ENCODE measurements at places on chromosomes 5 and 9. TPM values are rescaled to one million over a fixed set of nuclear protein-coding genes. Genes with fewer than 3 reads are reported as not detected.
A peak's percentile ranks its signal among the peaks of the same experiment; 100 is the strongest.

The MCIDAS gene
- total RNA-seq: not detected

GRCh38 chr9:2595973-2596372 lies 25.6 kb upstream of the VLDLR start:
- DNase-seq: no peak
- no peaks in the 10 kb centered on the region for H3K36me3 ChIP-seq
- no peak overlapping the region for H3K27ac ChIP-seq
- no peaks in the 10 kb centered on the region for H3K4me1 ChIP-seq
- H3K4me3 ChIP-seq: no peak overlapping the region
- H3K27me3 ChIP-seq: no peaks in the 10 kb centered on the region

DNA sequence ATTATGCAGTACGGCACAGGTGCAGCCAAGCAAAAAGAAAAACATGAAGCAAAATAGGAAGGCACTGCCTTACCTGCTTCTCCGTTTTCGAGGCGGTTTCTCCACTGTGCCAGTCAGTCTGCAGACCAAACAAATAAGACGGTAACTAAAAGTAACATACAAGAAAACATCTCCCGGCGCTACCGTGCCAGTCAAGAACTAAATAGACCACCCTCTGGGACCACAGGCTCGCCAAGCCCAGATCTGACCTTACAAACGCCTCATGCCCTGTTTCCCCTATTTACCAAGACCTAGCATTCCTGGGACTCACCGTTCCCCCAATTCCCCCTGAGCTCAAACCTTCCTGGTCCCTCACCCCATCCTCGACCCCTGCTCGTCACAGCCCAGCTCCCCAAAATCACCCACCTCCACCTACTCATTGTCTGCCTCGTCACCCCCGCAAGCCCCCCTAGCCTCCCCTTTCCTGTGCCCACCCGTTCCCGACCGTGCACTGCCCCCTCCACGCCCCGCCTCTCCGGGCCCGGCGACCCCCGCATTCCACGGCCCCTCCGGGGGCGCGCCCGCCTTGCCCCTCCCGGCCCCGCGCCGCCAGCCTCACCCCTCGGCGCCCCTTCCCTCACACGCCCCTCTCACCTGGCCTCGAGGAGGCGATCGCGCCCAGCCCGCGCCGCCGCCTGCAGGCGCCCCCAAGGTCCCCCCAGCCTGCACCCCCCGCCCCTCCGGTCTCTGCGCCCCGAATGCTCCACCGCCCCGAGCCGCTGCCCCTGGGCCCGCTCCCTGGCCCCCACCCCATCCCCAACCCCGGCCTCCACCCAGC lies 560 bp downstream of the SCAI start:
- no peaks in the 10 kb centered on the region for H3K4me1 ChIP-seq
- H3K27me3 ChIP-seq: no peaks in the 10 kb centered on the region

DNA sequence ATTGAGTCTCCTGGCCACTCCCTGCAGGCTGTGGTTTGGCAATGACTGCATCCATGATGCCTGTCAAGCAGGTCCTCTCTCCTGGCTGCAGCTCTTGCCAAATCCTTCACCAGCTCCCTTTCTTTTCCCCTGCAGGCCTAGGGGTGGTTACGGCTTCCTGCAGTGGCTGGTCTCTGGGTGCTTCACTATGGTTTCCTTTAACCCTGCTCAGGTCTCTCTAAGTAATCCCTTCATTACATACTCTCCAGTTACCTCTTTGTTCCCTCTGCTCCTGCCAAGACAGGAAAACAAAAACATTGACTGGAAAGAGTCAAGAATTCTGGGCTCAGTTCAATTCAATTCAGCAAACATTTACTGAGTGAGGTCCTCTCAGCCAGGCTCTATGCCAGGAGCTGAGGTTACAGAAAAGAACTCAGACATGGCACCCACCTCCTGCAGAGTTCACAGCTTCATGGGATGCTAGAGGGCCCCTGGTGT lies 19.8 kb upstream of the PTPN3 start:
- no peaks in the 10 kb centered on the region for H3K27me3 ChIP-seq
- DNase-seq: peak; percentile 64
- no peaks in the 10 kb centered on the region for H3K36me3 ChIP-seq
- H3K4me3 ChIP-seq: no peak overlapping the region

- H3K4me3 ChIP-seq: peak overlapping the region; percentile 83
- no peaks in the 10 kb centered on the region for H3K4me1 ChIP-seq
- peak overlapping the region; percentile 96 for H3K27ac ChIP-seq
- no peaks in the 10 kb centered on the region for H3K36me3 ChIP-seq
- H3K27me3 ChIP-seq: no peaks in the 10 kb centered on the region
Measured at GRCh38 chr9:34125681-34126206, 754 bp downstream of the DCAF12 start.

DNA sequence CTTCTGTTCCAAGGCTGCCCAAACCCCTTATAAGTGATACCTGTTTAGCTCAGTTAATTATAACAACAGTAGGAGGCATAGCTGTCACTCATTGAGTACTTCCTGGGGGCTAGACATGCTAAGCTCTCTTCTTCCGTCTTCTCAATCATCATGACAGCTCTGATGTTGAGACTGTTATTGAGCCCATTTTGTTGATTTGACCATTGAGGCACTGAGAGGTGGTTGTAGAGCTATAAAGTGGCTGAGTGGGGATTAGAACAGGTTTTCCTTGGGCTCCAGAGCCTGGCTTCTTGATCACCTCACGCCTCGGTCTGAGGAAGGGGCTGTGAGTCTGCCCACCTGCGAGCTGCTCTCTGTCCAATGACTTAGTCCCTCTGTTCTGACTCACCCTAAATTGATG lies 26.0 kb upstream of the RPL26L1 start:
- no peak overlapping the region for H3K4me3 ChIP-seq
- no peak for DNase-seq
- H3K27ac ChIP-seq: no peak overlapping the region
- no peaks in the 10 kb centered on the region for H3K36me3 ChIP-seq

DNA sequence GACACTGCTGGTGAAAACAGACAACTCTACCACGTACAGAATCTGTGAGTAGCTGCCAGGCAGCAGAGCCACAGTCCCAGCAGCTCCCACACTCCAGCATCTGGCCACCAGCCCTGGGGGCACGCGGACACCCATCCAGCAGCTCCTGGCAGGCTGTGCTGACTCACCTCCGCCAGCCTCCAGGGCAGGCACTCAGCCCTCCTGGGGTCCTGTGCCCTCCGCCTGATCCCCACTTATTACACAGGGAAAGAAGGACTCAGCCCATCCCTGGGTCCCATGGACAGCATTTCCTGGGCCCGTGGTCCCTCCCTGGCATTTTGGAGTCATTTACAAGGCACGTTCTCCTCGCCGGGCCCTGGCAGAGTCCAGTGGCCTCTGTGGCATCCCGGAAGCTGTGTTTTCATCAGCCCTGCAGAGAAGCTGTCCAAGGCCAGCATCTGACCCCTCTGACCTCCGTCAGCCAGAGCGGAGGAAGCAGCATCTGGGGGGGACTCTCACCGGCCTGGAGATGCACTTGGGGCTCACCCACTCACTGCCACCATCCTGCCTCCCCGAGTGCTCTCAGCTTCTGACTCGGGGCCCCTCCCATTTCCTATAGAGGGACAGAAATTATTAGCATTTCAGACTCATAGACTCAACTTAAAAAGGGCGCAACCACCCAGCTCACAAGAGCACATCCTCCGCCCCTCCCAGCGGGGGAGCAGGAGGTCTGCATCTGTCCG lies 21.6 kb downstream of the PAEP start:
- H3K27me3 ChIP-seq: peaks cover 28% of the 10 kb centered on the region
- H3K27ac ChIP-seq: no peak overlapping the region
- DNase-seq: no peak
- H3K4me3 ChIP-seq: no peak overlapping the region

DNA sequence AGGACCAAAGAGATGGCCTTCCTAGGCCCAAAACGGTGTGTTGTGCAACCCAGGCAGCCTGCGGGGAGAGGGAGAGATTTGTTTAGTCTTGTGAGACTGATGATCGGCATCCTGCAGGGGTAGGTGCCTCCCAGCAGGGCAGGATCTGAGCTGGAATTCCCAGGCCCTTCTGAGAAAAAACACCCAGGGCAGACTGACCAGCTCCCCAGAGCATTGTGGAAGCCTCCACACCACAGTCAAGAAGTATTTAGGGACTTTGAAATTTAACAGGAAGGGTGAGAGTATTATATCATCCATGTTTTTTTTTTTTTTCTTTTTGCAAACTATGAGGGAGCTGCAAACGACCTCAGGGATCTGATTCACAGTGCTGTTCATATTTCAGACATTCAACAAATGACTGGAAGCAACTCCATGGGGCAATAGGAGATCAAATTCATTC lies 104.5 kb upstream of the LHFPL2 start:
- H3K4me1 ChIP-seq: no peaks in the 10 kb centered on the region
- no peaks in the 10 kb centered on the region for H3K27me3 ChIP-seq
- DNase-seq: no peak
- H3K27ac ChIP-seq: no peak overlapping the region

GRCh38 chr5:96001262-96001661 lies 39.6 kb upstream of the ELL2 start:
- H3K36me3 ChIP-seq: no peaks in the 10 kb centered on the region
- H3K27me3 ChIP-seq: no peaks in the 10 kb centered on the region
- no peak overlapping the region for H3K27ac ChIP-seq

All from breast epithelium (tissue), 4 donors.